NCI-H1930 (cell line): ENCODE measurements at places on chromosomes 6 and 20.
A peak's percentile ranks its signal among the peaks of the same experiment; 100 is the strongest.

GRCh38 chr20:64027981-64028685 lies 7.8 kb upstream of the C20orf204 start:
- DNase-seq = no peak

DNA sequence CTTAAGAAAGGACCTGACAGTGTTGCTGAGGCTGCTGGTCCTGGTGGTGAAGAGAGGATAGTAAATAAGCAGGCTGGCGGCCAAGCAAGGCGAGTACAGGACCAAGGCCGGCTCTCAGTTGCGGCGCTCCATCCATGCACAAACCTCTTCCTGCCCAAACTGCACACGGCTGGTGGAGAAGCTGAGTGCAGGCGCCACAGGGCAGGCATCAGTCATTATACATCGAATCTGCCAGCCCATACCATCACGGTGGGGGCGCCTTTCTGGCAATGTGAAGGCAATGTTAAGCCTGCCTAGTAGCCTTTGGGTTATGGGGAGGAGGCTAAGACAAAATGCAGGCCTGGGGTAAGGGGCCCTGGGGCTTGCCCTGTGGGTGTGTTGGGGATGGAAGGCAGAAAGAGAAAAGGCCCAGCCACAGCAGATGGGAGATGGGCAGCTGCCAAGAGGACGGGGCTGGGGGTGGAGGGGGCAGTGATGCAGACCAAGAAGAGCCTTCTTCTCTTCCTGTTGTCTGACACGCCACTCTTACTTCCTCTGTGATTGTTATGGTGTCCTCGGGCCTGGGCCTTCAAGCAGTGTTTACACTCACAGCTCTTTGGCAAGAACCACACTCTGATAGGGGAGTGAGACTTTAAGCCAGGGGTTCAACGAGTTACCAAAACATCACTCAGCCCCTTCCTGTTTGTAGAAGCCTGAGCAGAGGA lies 20.3 kb upstream of the KCNK16 start:
- no peak for DNase-seq

DNA sequence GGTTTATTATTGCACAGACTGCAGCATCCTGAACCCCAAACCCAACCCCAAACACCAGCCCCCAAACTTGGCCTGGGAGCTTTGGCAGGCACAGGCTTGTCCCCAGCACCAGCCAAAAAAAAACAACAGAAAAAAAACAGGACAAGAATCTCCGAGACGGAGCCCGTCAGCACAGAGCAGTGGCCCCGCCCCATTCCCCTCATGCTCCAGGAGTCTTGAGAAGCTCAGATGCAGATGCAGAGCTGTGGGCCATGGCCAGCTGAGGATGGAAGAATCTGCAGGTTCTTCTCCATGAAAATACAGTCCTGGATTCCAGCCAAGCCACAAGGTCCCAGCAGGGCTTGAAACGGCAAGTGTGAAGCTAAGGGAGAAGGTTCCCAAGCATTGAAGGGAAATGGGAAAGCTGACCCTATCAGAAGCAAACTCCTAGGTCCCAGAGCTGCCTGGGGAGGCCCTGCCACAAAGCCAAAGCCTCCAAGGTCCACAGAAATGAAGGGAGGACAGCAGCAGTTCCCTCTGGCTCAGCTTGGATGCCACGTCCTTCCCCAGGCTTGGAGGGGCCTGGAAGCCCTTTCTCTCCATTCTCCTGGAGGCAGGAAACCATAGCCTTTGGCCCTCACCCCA lies 75.2 kb downstream of the JPH2 start:
- DNase-seq = no peak

- DNase-seq = no peak
Measured at GRCh38 chr6:107221519-107221918, 106.2 kb upstream of the BEND3 start.

DNA sequence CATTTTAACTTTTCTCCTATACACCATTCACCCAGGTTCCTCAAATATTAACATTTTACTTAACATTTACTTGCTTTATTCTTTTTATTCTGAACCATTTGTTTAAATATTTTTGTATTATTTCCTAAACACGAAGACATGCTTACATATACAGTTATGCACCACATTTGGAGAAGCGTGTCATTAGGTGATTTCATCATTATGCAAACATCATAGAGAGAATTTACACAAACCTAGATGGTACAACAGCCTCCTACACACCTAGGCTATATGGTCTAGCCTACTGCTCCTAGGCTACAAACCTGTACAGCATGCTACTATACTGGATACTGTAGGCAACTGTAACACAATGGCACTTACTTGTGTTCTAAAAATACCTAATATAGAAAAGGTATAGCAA lies 6.6 kb downstream of the TDP2 start:
- DNase-seq = no peak

DNA sequence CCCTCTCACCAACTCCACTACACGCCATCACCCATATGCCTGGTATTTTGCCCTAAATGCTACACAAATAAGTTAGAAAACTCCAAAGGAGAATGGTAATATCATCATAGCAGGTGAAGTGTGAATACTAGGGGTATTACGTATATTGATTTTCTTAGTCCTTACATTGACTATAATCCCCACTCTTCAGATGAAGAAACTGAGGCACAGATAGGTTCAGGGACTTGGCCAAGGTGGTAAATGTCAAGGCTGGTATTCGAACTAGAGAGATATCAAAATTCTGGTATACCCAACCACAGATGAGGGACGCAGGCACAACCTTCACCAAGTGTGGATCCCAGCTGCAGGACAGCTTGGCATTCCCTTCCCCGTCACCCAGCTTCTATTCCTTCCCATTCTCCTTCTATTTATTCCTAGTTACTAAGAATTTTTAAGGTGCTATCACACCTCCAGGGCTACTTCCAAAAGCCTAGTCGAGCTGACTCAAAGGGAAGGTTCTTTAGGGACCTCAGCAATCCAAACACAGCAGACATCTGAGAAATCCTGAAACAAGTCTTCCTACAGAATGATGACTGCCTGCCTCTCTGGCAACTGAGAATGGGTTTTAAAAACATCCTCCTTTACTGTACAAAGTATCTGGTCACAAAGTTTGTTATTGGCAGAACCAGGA lies 32.6 kb downstream of the ATXN1 start:
- DNase-seq = no peak

- no peak for DNase-seq
Measured at GRCh38 chr20:33306228-33306627, 23.2 kb downstream of the BPIFB1 start.

DNA sequence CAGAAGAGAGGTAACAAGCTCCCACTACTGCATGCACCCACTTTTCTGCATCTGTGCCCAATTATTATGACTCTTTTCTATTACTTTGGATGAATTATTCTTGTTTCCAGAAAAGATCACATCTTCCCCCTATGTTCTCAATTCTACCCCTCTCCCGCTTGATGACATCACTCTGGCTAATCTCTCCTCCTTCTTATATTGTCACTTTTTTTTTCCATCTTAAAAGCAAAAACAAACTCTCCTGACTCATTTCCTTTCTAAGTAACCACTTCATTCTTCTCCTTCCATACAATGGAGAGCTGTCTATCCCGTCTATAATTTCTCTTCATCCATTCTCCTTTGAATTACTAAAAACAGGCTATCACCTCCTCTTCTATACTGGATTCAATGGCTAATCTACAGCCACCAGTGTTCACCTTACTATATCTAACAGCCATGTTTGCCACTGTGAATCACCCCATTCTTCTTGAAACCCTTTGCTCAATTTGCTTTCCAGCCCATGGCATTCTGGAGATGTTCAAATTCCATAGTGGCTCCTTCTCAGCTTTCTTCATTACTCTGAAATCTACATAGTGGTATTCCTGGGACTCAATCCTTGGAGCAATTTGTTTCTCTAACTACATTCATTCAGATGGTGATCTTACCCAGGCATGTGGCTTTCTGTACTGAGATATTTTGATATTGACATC lies 378.4 kb downstream of the ARHGAP18 start:
- DNase-seq = no peak

DNA sequence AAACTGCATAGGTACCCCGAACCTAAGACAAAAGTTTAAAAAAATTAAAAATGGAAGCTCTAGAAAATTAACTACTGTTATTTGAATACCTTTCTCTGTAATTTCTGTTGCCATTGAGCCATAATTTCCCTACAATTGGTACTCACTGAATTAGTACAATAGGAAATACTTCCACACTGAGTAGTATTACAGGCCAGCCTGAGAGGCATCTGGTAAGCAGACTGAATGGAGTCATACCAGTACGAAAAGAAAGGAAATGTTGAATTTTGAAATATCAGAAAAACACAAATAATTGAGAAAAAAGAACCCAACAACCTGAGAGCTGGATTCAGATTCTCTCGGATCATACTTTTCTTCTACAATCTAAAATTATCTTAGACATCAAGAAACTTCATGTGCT lies 791.3 kb downstream of the TENT5A start:
- DNase-seq = no peak

DNA sequence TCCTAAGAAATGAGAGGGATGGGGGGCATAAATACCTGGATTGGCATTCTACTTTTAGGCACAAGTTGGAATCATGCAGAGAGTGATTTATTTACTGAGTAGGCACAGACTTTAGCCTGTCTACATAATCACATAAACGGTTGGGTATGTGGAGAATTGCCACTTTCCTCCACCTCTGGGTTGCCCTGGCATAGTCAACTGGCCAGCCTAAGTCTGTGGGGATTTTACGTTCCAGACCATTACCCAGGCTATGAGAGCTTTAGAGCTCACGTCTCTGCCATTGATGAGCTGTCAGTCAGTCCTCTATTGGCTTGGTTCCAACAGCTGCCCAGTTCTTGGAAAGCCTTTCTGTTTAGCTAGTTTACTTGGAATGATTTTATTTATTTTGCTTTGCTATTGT lies 5.0 kb upstream of the BHLHE23 start:
- no peak for DNase-seq

DNA sequence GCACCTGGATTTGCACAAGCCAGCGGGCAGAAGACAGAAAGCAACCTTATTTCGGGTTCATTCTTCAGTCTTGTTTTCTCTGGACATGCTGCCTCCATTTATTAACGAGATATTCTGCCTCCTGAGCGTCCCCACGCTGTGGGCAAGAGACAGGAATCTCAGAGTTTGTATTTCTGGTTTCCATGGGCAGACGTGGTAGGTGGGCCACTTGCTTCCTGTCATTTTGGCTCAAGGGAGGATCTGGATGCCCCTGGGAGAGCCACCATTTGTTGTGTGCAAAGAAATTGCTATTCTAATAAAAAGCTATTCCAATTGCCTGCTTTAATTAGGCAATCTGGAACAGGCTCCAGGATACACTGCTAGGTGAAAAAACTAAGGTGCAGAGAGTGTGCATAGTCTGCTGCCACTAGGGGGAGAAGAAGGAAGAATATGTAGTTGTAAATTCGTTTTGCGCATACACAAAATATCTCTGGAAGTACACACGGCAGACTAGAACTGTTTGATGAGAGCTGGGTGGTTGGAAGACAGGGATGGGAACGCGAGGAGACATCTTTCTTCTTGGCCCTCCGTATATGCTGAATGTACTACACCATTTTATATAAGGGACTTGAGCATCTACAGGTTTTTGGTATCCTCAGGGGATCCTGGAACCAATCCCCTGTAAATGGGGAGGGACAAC lies 30.1 kb upstream of the SLC16A10 start:
- peak; percentile 23 for DNase-seq

DNA sequence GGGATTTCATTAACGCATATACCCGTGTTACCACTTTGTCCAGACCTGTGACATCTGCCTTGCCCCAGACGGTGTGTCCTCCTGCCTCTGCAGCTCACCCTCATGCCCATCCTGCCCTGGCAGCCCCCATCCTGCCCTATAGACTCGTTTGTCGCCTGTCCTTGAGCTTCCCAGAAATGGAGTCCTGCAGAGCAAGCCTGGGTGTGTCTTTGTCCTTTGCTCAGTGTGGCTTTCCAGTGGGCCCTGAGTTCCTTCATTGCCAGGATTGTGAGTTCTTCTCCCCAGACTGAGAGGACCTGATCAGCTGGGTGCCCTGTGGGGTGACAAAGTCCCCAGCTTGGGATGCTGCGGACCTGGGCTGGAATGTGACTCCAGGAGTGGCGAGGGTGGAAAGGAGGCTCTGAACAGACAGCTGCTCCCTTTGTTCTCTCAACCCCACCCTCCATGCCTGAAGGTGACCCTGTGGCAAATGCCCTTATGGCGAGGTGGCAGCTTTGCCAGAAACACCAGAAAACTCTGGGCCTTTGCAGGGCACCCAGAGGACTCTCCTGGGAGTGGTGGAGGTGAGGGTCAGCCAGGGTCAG lies 2.4 kb upstream of the CST3 start:
- DNase-seq = no peak

DNA sequence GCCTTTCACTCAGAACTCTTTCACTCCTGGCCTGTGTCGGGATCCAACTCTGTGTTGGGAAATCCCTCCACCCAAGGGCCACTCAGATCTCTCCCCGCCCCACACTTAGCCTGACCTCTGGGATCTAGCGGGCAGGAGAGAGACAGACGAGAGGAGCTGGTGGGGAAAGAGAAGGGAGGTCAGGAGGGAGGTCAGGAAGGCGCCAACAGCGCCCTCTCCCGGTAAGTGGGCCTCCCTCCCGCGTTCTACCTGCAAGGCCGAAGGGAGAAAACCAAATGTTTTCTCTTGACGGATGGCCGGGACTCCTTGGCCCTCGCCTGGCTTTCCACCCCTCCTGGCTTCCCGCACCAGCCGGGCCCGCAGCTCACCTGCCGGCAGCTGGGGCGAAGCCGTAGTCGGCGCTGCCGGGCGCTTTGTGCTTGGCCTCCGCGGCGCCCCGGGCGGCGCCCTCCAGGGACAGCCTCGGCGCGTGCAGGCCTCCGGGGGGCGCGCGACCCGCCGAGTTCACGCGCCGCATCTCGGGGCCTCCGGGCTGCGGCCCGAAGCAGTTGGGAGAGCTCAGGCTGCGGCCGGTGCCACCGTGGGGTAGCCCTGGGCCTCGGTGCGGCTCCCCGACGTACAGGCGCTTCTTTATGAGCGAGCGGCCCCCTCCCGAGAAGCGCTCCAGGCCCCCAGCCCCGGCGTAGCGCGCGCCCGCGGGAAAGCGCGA lies 38.2 kb downstream of the C6orf132 start:
- no peak for DNase-seq

DNA sequence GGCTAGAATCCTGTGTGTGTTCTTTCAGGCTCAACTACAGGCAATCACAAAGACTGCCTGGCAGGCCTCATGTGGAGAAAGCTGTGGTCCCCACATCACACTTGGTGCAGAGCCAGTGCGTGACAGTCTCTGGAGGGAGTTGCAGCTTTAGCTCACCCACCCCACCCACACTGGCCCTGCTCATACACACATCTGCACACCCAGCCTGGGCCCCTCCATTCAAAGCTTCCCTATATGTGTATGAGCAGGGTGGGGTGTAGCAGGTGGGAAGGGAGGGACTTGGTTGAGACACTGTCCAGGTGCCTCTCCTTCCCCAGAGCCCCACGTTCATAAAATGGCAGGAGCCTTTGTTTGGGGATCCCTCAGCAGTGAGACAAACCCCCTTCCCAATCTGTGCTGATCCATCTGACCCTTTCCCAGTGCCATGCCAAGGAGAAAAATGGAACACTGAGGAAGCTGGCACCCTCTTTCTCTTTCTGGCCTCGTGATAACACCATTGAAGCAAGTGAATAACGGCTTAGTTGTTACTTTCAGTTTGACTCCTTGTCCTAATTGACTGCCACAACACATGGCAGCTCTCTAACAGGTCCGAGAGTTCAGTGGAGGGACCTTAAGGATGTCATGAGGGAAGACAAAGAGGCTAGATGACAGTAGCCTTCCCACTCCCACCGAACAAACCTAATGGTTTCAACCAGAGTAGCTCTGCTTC lies 53.8 kb upstream of the NRSN1 start:
- no peak for DNase-seq

- no peak for DNase-seq
Measured at GRCh38 chr20:48695255-48695654, 132.5 kb downstream of the PREX1 start.
